ENCODE measurements at places on chromosomes 12 and 14. TPM values are rescaled to one million over a fixed set of nuclear protein-coding genes. Genes with fewer than 3 reads are reported as not detected.
A peak's percentile ranks its signal among the peaks of the same experiment; 100 is the strongest.

DNA sequence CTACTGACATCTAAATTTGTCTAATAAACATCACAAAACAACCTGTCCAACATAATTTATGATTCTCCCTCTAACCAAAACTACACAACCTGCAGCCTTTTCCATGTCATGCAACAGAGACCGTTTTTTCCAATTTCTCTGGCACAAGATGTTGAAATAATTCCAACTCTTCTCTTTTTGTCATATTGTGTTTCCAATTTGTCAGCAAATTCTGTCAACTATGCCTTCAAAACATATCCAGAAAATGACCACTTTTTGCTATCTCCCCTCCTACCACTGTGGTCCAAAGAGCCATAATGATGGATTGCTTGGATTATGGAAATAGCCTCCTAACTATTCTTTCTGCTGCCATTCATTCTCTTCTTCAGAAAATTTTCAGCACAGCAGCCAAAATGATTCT lies 31.3 kb upstream of the SSTR1 start:
- no peak for DNase-seq

Gene GPR84
- total RNA-seq = not detected

DNA sequence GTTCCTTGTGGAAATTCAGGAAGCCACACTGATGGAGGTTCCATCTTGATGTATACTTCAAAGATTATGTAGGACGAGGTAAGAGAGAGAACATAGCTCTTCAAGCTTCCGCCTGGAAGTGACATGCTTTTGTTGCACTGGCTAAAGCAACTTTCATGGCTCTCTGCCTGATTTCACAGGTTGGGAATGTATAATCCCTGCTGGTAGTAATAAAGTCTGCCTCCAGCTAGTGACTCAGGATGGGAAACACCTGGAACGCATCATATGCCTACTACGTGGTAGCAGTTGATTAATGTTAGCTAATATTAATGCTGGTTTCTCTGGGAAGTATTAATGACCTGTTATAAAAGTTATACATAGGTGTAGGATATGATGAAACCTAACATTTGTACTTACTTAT lies 71.1 kb downstream of the PELI2 start:
- no peak for DNase-seq

- DNase-seq = peak; percentile 94
These were observed 113.7 kb downstream of the NCOR2 start for GRCh38 chr12:124453419-124454351.
